Fibroblast of the conjunctiva (primary cell): ENCODE measurements at places on chromosomes 7 and 10.
A peak's percentile ranks its signal among the peaks of the same experiment; 100 is the strongest.

- no peak for DNase-seq
These were observed 122.7 kb downstream of the AOAH start for GRCh38 chr7:36601601-36602000.

DNA sequence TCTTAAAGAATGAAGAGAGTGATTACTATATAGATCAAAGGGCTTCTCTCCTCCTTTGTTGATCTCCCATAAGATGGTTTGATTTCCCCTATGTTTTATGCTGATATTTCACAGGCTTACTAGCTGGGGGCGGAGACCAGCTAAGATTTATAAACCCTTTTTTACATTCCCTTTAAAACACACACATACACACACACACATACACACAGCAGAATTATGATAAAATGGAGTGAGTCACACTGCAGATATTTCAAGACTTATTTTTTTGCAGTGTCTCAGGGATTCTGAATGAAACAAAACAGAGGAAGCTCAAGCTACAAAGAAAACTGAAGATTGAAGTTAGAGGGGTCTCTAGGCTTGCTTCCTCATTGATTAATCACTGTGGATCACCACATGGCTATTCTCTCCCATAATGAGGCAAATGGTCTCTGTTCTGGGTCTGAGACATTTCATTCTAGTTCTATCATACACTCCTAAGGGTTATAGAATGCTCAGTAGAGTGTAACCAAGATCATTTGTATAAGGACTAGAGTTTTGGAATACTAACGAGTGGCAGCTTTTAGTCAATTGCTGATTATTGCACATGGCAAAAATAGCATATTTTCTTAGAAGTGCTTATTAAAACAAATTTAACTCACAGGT, 18.6 kb downstream of the INA start:
- DNase-seq: no peak

- no peak for DNase-seq
These were observed 29.3 kb downstream of the KLF6 start for GRCh38 chr10:3755440-3756359.

DNA sequence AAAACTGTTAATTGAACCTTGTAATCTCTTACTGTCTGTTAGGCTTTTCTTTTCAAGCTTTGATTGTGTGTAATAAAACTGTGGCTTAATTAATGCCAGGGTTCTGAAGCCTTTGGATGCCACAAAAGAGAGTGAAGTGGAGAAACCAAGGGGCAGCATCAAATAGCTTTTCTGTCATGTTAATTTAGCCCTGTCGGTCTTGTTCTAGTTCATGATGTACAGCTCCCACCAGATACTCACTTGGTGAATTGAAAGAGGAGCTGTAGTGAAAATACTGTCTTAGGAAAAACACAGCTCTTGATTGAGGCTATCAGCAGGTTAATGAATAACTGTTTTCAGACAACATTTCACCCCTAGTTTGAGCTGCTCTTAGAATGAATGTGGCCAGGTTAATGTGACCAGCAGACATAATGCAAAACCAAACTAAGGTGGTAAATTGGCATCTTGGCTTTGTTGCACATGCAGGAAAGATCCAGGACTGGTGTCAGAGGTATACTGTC, 94.2 kb downstream of the POLL start:
- DNase-seq: no peak

GRCh38 chr10:132345345-132345744, 13.4 kb downstream of the LRRC27 start:
- no peak for DNase-seq

- DNase-seq: peak; percentile 39
These were observed 154.3 kb downstream of the GNAT3 start for GRCh38 chr7:80357530-80357929.

GRCh38 chr10:15483215-15484075, 112.4 kb upstream of the FAM171A1 start:
- DNase-seq: no peak

- DNase-seq: peak; percentile 33
These were observed 145.1 kb downstream of the PLXNA4 start for GRCh38 chr7:132430861-132431822.

- DNase-seq: no peak
These were observed 44.9 kb downstream of the PNLIPRP2 start for GRCh38 chr10:116665541-116666125.

DNA sequence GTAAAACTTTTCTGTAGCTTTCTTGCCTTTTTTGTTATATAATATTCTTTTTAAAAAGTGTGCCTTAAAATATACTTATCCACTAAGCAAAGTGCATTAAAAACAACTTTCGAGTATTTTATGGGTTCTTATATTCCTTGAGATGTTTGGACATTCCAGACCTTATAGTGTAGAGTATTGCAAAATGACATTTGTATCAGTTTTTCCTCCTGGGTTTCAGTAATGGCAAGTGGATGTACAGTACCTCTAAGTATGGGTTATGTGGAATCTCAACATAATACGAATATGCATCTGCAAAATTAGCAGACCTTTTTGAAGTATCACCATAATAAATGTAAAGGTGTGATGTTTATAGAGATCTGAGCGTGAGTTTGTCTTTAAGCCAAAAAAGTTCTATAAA, 2.7 kb downstream of the CDK13 start:
- DNase-seq: no peak

DNA sequence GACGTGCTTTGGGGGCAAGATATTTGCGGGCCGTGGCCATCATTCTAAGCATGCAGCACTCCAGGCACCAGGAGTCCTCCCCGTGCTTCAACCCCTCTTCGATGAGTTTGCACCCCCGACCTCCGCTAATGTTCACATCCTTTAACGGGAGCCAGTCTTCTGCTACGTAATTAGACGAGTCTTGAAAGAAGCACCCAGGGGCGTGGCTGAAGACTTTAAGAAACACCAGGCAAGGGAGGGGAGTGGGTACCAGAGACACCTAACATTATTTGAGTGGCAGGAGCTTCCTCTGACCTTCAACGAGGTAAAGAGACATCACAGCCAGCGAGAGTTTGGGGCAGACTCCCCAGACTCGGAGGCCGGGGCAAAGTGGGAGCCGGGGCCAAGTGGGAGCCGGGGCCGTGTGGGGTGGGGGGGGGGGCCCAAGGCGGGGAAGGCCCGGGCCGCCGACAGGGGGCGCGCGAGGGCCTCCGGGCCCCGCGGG, 31.1 kb upstream of the TOMM7 start:
- no peak for DNase-seq

DNA sequence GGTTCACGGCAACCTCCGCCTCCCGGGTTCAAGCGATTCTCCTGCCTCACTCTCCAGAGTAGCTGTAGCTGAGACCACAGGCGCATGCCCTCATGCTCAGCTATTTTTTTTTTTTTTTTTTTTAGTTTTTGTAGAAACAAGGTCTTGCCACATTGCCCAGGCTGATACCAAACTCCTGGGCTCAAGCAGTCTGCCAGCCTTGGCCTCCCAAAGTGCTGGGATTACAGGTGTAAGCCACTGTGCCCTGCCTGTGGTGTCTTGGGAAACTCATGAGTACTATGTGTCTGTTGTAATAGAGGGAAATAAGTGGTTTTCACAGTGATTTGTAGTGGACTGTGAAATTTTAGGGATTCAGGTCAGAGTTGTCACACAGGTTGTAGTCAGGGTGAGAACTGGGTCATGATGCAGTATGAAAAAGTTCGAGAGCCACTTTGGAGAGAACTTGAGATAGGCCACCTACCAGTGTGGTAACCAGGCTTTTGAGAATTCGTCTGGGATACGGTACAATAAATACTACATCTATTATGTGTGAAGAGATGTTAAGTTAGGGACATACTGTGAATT, 30.4 kb downstream of the SIRT1 start:
- no peak for DNase-seq

DNA sequence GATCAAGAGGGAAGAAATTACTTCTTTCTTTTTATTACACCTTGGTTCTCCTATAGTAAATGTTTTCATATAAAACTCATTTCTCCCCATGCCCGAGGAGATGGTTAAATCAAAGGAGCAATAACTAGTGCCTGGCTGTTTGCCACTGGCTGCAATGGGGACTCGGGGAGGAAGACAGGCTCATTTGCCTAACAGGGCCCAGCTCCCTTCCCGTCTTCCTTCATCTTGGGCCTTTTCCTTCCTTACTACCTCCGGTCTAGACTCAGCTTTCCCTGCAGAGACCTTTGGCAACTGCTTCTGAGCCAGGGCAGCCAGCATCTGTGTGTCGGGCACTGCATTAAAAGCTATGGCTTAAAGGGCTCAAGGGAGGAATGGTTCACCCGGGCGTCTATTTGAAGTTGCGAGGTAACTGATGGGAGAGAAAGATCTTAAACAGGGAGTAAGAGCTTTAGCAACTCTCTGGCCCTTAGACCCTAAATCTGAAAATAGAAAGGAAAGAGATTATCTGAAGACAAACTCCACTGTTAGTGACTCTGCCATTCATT, 63.5 kb downstream of the CALD1 start:
- no peak for DNase-seq

GRCh38 chr7:100469227-100470044, 5.4 kb upstream of the SPACDR start:
- DNase-seq: peak; percentile 57

- DNase-seq: no peak
These were observed 14.0 kb downstream of the SLC16A12 start for GRCh38 chr10:89521368-89521767.

DNA sequence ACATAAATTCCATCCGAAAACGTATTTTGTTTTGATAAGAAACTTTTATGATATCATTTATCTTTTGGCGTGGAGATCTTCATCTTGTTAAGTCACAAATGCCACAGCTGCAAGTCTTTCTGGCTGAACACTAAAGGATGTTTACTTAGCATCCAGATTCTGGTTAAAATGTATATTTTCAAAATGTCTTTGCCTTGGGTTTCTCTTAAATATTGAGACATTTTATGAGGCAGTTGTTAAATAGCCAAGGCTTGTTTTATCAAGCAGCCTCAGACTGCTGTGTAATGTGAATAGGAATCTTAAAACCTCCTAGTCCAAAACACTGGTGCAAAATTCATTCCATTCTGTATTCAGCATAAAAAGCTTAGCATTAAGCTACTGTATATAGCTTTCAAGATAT, 136.3 kb upstream of the FZD1 start:
- no peak for DNase-seq

GRCh38 chr10:115831016-115831415, 442.0 kb downstream of the GFRA1 start:
- DNase-seq: no peak

- DNase-seq: no peak
These were observed 109.1 kb downstream of the MTERF1 start for GRCh38 chr7:91771394-91771793.

DNA sequence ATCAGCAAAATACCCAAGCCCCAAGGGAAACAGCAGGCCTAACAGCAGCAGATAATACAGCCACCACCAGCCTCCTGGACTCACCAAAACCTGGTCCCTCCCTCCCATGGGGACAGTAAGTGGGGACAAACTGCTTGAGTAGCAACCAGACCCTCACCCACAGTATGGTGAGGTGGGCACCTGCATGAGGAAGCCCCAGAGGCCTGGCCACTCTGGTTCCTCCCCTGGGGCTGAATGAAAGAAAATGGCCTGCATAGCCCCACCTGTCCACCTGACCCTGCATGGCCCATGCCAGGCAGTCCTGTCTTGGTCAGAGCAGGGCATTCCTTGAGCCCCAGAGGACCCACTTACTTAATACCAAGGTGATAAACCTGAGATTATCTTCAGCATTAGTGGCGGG, 13.0 kb upstream of the C10orf90 start:
- DNase-seq: no peak

GRCh38 chr7:80186721-80187120, 52.1 kb downstream of the GNAI1 start:
- DNase-seq: no peak

DNA sequence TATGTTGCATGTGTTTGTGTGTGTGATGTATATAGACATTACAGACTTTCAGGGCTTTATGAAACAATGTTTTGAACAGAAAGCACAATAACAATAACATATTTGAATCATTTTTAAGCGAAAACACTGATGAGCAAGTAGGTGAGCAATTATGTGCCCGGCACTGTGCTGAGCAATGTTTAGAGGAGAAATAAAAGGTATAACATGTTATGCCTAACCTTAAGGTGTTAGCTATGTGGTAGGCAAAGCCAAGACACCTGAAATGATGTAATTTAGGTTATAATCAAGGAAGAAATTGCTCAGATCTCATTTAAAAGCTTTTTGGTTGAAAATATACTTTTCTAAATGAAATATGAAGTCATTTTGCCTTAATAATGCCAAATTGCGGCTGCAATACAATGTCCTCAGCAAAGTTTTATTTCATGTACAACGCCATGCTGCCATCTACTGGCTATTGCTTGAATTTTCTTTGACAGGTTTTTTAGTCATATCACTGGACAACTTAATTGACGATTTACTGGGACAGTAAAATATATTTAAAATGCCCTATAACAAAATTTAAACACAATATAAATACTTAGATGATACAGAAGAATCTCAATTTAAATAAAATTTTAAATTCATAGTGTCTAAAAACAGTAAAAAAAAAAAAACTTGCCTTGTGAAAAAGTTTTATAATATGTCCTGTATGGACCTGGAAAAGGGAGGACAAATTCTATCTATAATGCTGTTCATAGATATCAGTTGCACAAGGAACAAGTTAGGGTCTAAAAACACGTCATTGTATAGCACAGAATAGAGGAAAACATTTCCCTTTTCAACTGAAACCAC, 131.1 kb upstream of the CDK1 start:
- DNase-seq: peak; percentile 60

- no peak for DNase-seq
These were observed 7.4 kb upstream of the ZMYND11 start for GRCh38 chr10:127612-128432.

- no peak for DNase-seq
These were observed 42.0 kb upstream of the SLC13A1 start for GRCh38 chr7:123241809-123242208.

DNA sequence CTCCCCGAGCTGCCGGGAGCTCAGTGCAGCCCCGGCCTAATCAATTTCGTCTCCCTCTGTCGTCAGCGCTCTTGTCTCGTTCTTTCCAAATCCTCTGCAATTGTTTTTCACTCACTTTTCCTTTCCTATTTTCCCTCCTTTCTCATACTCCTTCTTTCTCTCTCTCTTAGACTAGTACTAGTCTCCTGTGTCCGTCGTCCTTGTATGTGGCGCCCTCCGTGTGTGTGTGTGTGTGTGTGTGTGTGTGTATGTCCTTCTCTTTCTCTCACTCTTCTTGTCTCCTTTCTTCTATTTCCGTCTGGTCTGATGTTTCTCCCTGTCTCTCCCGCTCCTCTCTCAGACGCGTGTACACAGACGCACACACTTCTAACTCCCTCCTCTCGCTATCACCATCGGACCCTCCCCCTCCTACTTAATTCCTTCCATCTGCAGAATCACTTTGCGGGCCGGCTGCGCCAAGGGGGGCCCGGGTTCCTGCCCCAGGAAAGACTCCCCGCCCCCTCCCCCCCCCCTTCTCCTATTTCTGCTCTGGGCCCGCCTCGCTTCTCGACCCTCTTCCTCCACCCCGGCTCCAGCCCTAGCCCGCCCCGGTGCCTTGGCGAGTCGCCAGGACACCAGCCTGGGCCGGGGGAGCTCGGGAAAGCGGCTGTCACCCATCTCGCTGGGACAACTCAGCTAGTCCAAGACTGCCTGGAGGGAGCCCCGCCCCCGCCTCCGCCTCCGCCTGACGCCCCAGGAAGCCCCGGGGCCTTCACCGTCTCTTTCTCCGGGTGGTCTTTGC, 743 bp upstream of the ZCCHC24 start:
- DNase-seq: no peak

- no peak for DNase-seq
These were observed 38.1 kb downstream of the CPED1 start for GRCh38 chr7:121026577-121027111.

GRCh38 chr7:70588191-70588921, 543.6 kb upstream of the GALNT17 start:
- no peak for DNase-seq

GRCh38 chr7:17333221-17333620, 34.8 kb downstream of the AHR start:
- DNase-seq: no peak
